Lung microvascular endothelial cell (primary cell): ENCODE measurements at places on chromosomes 1 and 21. TPM values are rescaled to one million over a fixed set of nuclear protein-coding genes. Genes with fewer than 3 reads are reported as not detected.
A peak's percentile ranks its signal among the peaks of the same experiment; 100 is the strongest.

Gene PCBP3
- 0.22 TPM in 1 of 2 replicates, not detected in the other for total RNA-seq

Gene POU2F1
- total RNA-seq: 3.7 and 4.0 TPM in 2 replicates

Gene ANKRD34A
- total RNA-seq: under 0.01 TPM in 1 of 2 replicates, not detected in the other

DNA sequence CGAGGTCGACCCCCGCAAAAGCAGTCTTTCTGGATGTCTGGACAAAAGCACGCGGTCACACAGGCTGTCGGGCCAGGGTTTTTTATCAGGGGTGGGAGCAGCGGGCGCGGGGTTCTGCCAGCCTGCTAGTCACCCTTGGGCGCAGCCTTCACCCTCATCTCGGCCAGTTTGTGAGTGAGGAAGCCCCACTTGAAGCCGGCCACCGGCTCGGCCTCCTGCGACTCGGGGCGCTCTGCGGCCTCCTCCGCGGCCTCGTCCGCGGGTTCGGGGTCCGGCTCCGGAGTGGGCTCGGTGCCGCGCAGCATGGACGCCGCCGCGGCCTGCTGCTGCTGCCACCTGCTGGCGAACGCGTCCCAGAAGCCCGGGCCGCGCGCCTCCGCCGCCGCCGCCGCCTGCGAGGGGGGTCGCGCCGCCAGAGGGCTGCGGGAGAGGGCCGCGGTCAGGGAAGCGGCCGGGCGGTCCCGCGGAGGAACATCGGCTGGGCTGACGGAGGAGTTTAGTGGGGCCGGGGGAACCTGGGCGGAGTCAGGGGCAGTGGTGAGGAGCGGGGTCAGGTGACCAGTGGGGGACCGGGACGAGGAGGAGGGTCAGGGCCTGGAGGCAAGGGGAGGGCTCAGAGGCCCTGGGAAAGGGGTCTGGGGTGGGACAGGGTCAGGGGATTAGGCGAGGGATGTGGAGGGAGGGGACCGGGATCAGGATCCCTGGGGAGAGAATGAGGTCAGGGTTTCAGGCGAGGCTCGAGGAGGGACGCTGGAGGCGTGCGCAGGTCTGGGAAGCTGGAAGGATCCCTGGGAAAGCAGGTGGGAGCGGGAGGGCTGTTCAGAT lies 4.5 kb downstream of the C1orf232 start:
- peak; percentile 39 for DNase-seq

- DNase-seq: peak; percentile 6
Measured at GRCh38 chr1:193181985-193182384, 4.4 kb downstream of the B3GALT2 start.

DNA sequence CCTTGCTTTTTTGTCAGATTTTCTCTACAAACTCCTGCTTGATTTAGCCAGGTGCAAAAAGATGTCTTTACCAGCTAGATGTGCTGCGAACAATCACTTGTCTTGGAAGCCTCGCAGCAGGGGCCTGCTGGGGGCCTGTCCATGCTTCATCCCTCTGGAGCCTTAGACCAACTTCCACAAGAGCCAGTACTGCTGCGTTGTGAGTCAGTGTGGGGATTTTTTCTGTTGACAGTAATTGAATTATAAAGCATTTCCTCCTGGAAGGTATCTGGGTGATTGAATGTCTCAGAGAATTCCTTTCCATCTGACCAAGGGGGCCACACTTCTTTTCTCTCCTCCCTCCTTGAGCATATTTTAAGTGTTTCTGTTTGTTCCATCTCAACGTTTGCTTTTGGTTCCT lies 40.4 kb upstream of the LDLRAP1 start:
- DNase-seq: peak; percentile 62

DNA sequence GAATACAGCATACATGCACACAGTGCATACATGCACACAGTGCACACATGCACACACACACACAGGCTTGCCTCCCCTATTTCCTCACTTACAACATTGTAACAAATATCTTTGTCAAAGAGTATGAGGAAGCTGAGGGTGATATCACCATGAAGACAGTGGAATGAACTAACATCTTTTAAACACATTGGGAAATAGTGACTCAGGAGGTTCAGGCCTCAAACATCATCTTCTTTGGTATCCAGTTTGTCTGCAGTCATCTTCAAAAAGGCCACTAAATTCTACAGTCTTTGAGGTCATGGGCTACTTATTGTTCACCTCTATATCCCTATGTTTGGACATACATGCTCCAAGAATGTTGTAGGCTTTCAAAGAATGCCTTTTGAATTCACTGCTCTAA lies 2.1 kb upstream of the LCE2B start:
- no peak for DNase-seq

GRCh38 chr1:233512538-233512937 lies 101.4 kb upstream of the KCNK1 start:
- DNase-seq: no peak

DNA sequence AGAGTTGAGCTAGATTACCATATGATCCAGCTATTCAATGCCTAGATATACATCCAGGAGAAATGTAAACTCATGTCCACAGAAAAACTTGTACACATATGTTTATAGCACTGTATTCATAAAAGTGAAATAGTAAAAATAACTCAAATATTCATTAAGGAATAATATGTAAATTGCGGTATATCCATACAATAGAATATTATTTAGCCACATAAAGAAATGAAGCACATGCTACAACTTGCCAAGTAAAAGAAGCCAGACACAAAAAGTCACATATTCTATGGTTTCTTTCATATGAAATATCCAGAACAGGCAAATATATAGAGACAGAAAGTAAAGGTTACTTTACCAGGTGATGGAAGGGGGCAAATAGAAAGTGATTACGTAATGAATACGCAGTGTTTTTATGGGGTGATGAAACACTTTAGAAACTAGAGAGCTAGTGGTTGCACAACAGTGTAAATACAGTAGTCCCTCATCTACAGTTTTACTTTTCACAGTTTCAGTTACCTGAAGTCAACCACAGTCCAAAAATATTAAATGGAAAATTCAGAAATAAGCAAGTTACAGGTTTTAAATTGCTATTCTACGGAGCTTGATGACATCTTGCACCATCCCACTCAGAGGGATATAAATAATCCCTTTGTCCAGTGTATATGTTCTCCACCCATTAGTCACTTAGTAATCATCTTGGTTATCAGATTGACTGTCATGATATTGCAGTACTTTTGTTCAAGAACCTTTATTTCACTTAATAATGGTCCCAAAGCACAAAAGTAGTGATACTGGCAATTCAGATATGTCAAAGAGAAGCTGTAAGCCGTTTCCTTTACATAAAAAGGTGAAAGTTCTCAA lies 62.3 kb downstream of the ZNF644 start:
- DNase-seq: no peak
